Kidney (tissue), 22 donors: ENCODE measurements at places on chromosomes 2 and 18.

DNA sequence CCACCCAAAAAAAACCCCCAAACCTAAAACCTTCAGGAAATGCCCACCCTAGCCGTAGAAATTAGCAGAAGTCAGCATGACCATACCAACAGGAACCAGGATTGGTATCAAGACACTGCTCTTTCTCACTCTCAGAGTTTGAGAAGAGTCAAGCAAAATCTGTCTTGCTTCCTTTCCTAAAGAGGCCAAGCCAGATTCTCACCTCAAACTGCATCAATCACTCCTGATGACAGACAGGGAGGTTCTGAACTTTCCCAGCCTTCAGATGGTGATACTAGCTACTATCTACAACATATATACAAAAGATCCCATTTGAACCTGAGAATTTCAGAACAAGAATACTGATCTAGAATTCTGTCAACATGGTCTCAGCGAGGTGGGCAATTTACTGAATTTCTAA lies 29.7 kb downstream of the CCDC93 start:
- H3K36me3 ChIP-seq, result no peaks in the 10 kb centered on the region
- peaks cover 2% of the 10 kb centered on the region for H3K4me1 ChIP-seq
- H3K27ac ChIP-seq, result no peak overlapping the region
- no peak for DNase-seq
- H3K4me3 ChIP-seq, result no peak overlapping the region
- no peaks in the 10 kb centered on the region for H3K27me3 ChIP-seq

DNA sequence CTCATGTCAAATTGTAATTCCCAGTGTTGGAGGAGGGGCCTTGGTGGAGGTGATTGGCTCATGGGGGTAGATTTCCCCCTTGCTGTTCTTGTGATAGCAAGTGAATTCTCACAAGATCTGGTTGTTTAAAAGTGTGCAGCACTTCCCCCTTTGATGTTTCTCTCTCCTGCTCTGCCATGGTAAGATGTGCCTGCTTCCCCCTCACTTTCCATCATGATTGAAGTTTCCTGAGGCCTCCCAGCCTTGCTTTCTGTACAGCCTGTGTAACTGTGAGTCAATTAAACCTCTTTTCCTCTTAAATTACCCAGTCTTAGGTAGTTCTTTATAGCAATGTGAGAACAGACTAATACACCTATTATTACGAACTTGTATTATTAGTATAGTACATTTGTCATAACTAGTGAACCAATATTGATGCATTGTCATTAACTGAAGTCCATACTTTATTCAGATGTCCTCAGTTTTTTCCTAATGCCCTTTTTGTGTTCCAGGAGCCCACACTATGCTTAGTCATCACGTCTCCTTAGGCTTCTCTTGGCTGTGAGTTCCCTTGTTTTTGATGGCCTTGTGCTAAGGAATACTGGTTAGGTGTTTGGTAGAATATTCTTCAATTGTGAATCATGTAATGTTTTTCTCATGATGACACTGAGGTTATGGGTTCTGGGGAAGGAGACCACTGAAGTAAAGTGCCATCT lies 4.5 kb upstream of the MAP3K2 start:
- H3K36me3 ChIP-seq, result no peaks in the 10 kb centered on the region
- no peaks in the 10 kb centered on the region for H3K27me3 ChIP-seq
- H3K4me3 ChIP-seq, result no peak overlapping the region
- no peak for DNase-seq
- no peak overlapping the region for H3K27ac ChIP-seq

- H3K27me3 ChIP-seq, result no peaks in the 10 kb centered on the region
- no peaks in the 10 kb centered on the region for H3K4me1 ChIP-seq
- DNase-seq, result peak; percentile 25
- no peaks in the 10 kb centered on the region for H3K36me3 ChIP-seq
- H3K27ac ChIP-seq, result no peak overlapping the region
- no peak overlapping the region for H3K4me3 ChIP-seq
Observed at GRCh38 chr2:109453371-109453995, 160.3 kb downstream of the SEPTIN10 start.

- no peak for DNase-seq
- no peak overlapping the region for H3K27ac ChIP-seq
- no peaks in the 10 kb centered on the region for H3K27me3 ChIP-seq
Observed at GRCh38 chr2:121960251-121960650, 204.8 kb downstream of the TSN start.

DNA sequence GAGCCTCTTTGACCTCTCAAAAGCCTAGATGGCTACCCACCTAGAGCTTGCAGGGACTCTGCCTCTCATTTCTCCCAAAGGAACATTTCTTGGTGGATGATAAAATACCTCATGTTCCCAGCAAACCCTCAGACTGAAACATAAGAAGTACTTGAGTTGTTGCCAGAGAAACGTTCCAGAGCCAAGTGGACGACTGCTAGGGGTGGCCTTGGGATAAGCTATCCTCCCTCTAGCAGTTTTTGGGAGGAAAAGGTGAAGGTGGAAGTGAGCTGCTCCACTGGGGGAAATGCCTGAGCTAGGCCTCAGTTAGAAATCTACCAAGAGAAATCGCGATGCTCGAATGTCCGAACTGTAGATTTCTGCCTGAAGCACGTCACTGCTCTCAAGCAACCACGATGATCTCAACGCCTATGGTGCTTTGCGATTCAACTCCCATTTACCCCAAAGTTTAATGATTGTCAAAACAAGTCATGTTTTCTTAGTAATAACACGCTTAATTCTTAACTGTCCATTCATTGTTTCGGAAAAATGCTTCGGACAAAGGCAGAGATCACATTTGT lies 91.5 kb downstream of the CCBE1 start:
- no peaks in the 10 kb centered on the region for H3K27me3 ChIP-seq
- H3K27ac ChIP-seq, result no peak overlapping the region
- H3K36me3 ChIP-seq, result no peaks in the 10 kb centered on the region
- H3K4me3 ChIP-seq, result no peak overlapping the region
- H3K4me1 ChIP-seq, result peaks cover 2% of the 10 kb centered on the region
- no peak for DNase-seq

- H3K4me3 ChIP-seq, result no peak overlapping the region
- no peaks in the 10 kb centered on the region for H3K36me3 ChIP-seq
- no peaks in the 10 kb centered on the region for H3K27me3 ChIP-seq
- no peak overlapping the region for H3K27ac ChIP-seq
- no peaks in the 10 kb centered on the region for H3K4me1 ChIP-seq
- DNase-seq, result no peak
Observed at GRCh38 chr18:33446604-33447003, 6.1 kb upstream of the CCDC178 start.

GRCh38 chr2:199495147-199495546 lies 37.4 kb upstream of the SATB2 start:
- no peaks in the 10 kb centered on the region for H3K36me3 ChIP-seq
- no peak overlapping the region for H3K4me3 ChIP-seq
- no peak for DNase-seq
- H3K27me3 ChIP-seq, result no peaks in the 10 kb centered on the region

DNA sequence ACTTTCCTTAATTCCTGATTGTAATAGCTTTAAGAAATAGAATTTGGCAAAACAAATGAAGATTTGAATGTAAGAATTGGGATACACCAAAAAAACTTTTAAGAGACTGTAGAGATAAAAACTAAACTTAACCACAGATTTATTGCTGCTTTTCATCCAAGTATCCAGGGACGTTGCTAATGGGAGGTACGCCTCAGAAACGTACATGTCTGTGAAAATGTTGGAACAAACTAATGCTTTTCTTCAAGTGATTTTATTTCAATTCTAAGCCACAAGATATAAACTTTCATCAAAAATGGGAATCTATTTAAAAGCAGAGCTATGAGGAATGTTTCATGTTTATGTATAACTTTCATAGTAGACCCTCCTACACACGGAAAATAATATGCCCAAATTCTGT lies 66.3 kb downstream of the ARHGAP15 start:
- H3K4me3 ChIP-seq, result no peak overlapping the region
- no peak overlapping the region for H3K27ac ChIP-seq
- H3K27me3 ChIP-seq, result no peaks in the 10 kb centered on the region
- no peak for DNase-seq
- no peaks in the 10 kb centered on the region for H3K36me3 ChIP-seq

- H3K27ac ChIP-seq, result no peak overlapping the region
- H3K4me1 ChIP-seq, result no peaks in the 10 kb centered on the region
- no peak for DNase-seq
- no peak overlapping the region for H3K4me3 ChIP-seq
- no peaks in the 10 kb centered on the region for H3K27me3 ChIP-seq
Observed at GRCh38 chr2:117170897-117171296, 643.6 kb upstream of the DDX18 start.

- H3K27ac ChIP-seq, result no peak overlapping the region
- H3K4me1 ChIP-seq, result peaks cover 3% of the 10 kb centered on the region
- no peaks in the 10 kb centered on the region for H3K27me3 ChIP-seq
- H3K36me3 ChIP-seq, result no peaks in the 10 kb centered on the region
Observed at GRCh38 chr2:48572816-48573215, 42.9 kb downstream of the STON1 start.

DNA sequence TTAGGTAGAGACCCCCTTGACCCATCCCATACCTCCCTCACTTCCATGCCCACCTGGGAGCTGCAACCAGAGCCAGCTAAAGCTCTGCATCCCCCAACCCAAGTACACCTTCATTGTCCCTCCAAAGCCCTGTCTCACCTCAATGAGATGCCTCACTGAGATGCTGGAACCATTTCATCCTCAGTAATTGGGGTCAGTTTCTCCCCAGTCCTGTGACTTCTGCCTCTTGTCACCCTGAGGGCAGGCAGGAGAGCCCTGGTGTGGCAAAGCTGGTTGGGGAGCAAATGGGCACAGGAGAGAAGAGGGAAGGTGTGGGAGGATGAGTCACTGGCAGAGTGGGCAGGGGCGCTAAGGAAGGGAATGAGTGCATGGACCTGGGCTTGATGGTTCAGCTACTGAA lies 27.9 kb upstream of the NT5DC4 start:
- no peaks in the 10 kb centered on the region for H3K27me3 ChIP-seq
- H3K4me1 ChIP-seq, result no peaks in the 10 kb centered on the region
- no peak overlapping the region for H3K4me3 ChIP-seq
- H3K36me3 ChIP-seq, result no peaks in the 10 kb centered on the region
- no peak overlapping the region for H3K27ac ChIP-seq

GRCh38 chr2:196510246-196510645 lies 129.3 kb upstream of the CCDC150 start:
- H3K4me3 ChIP-seq, result no peak overlapping the region
- H3K4me1 ChIP-seq, result no peaks in the 10 kb centered on the region
- no peaks in the 10 kb centered on the region for H3K27me3 ChIP-seq
- DNase-seq, result no peak
- H3K27ac ChIP-seq, result no peak overlapping the region
- H3K36me3 ChIP-seq, result no peaks in the 10 kb centered on the region

- DNase-seq, result no peak
- H3K36me3 ChIP-seq, result no peaks in the 10 kb centered on the region
- H3K4me1 ChIP-seq, result no peaks in the 10 kb centered on the region
- H3K27me3 ChIP-seq, result no peaks in the 10 kb centered on the region
- no peak overlapping the region for H3K4me3 ChIP-seq
Observed at GRCh38 chr2:128498086-128498485, 179.4 kb upstream of the HS6ST1 start.

GRCh38 chr2:8939486-8940114 lies 63.9 kb downstream of the MBOAT2 start:
- no peak overlapping the region for H3K27ac ChIP-seq
- no peaks in the 10 kb centered on the region for H3K27me3 ChIP-seq
- H3K4me3 ChIP-seq, result no peak overlapping the region
- H3K4me1 ChIP-seq, result no peaks in the 10 kb centered on the region
- DNase-seq, result no peak

- H3K36me3 ChIP-seq, result no peaks in the 10 kb centered on the region
- H3K27ac ChIP-seq, result no peak overlapping the region
- no peak for DNase-seq
- H3K27me3 ChIP-seq, result no peaks in the 10 kb centered on the region
Observed at GRCh38 chr2:241909769-241910168, 40.2 kb downstream of the RTP5 start.

DNA sequence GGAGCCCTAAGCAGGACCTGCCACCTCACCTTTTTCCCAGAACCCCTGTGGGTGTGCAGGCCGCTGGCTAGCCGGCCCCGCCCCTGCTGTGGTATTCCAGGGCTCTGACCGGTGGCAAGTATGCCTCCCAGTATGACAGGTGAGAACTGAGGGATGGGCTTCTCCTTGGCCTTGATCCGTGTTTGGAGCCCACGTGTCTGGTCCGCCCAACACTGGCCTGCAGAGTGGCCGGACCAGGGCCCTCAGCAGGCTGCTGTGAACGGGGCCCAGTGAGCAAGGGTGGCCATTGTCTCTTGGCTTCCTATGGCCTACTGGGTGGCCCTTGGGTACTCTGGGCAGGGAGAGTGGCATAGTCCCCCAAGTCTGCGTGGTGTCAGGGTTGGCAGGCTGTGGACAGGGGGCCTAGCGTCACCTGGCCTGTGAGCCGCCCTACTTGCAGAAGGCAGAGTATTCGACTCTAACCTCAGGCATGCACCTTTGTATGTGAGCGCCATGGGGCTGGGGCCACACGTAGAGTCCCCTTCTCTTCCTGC lies 1.8 kb downstream of the RNPEPL1 start:
- H3K4me1 ChIP-seq, result peaks cover 36% of the 10 kb centered on the region
- no peak overlapping the region for H3K27ac ChIP-seq
- DNase-seq, result no peak
- no peaks in the 10 kb centered on the region for H3K27me3 ChIP-seq
- peak overlapping the region; percentile 72 for H3K4me3 ChIP-seq
- no peaks in the 10 kb centered on the region for H3K36me3 ChIP-seq

DNA sequence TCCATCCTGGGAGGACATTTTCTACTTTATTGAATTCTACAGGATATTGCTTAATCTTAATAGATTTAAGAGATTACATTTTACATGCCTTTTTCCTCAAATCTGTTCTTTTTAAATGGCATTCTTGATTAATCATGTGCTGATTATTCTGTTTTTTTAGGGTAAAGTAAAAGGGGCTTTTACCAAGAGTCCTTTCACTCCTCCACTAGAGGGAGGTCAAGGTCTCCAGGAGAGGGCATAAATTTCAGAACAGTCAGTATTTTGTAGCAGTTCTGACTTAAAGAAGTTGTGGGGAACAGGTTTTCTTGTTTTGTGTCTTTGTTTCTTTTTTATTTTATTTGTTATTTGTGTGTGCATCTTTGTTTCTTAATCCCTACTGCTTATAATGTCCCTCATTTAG lies 25.4 kb downstream of the WDR75 start:
- H3K4me3 ChIP-seq, result no peak overlapping the region
- H3K27ac ChIP-seq, result no peak overlapping the region
- no peaks in the 10 kb centered on the region for H3K27me3 ChIP-seq

- H3K4me1 ChIP-seq, result no peaks in the 10 kb centered on the region
- no peak overlapping the region for H3K27ac ChIP-seq
- DNase-seq, result no peak
- H3K4me3 ChIP-seq, result no peak overlapping the region
- no peaks in the 10 kb centered on the region for H3K36me3 ChIP-seq
Observed at GRCh38 chr2:157489983-157490382, 46.1 kb upstream of the CYTIP start.

GRCh38 chr2:2033691-2034090 lies 289.4 kb upstream of the PXDN start:
- H3K36me3 ChIP-seq, result no peaks in the 10 kb centered on the region
- H3K27me3 ChIP-seq, result no peaks in the 10 kb centered on the region
- no peak overlapping the region for H3K4me3 ChIP-seq
- no peak for DNase-seq

DNA sequence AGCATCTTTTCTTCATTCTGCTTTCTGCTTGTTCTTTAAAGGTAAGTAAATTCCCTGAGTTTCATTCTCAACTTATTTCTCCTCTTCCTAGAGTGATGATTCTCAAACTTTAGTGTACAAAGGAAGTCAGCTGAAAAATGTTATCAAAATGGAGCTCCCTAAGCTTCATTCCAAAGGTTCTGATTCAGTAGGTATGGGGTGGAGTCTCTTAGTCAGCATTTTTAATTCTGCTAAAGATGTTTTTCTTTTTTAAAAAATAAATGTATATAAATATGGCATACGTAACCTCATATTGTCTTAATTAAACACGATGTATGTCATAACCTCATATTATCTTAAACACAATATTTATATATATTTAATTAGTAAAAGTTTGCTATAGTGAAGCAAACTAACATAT lies 3.1 kb upstream of the CSRNP3 start:
- no peaks in the 10 kb centered on the region for H3K4me1 ChIP-seq
- H3K36me3 ChIP-seq, result no peaks in the 10 kb centered on the region
- H3K4me3 ChIP-seq, result no peak overlapping the region
- no peaks in the 10 kb centered on the region for H3K27me3 ChIP-seq
- no peak overlapping the region for H3K27ac ChIP-seq
- DNase-seq, result no peak
